ENCODE measurements at places on chromosomes 5 and 9.

- DNase-seq = no peak
Measured at GRCh38 chr9:35738186-35738585, 5.7 kb downstream of the CREB3 start.

- peak; percentile 5 for DNase-seq
Measured at GRCh38 chr9:81737871-81738507, 48.6 kb upstream of the TLE1 start.

DNA sequence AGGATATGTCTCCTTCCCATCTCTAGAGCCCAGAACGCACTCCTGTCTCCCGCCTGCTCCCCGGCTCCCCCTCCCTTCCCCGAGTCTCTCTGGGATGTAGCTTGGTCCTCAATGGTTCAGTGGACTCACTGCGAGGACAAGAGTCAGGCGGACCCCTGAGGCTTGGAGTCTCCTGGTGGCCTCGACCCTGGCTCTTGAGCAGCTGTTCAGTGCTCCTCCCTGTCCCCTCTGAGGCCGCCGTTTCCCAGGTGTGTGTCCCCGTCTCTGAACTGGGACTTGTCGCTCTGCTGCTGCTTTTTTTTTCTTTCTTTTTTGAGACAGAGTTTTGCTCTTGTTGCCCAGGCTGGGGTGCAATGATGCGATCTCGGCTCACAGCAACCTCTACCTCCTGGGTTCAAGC is 44.8 kb upstream of the IER5L start:
- DNase-seq = no peak

GRCh38 chr5:154466671-154467070 is 11.4 kb downstream of the HAND1 start:
- no peak for DNase-seq

DNA sequence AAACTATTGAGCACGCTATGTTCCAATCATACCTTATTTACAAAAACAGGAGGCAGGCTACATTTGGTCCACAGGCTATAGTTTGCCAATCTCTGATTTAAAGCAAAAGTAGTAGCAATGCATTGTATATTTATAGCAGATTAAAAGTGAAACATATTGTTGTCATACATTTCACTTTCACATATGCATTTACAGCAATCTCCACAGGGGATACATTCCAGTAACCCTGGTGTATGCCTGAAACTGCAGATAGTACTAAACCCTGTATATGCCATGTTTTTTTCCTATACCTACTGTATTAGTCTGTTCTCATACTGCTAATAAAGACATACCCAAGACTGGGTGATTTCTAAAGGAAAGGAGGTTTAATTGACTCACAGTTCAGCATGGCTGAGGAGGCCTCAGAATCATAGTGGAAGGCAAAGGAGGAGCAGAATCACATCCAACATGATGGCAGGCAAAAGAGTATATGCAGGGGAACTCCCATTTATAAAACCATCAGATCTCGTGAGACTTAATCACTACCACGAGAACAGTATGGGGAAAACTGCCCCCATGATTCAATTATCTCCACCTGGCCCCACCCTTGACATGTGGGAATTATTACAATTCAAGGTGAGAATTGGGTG is 5.9 kb upstream of the CSF1R start:
- DNase-seq = no peak

DNA sequence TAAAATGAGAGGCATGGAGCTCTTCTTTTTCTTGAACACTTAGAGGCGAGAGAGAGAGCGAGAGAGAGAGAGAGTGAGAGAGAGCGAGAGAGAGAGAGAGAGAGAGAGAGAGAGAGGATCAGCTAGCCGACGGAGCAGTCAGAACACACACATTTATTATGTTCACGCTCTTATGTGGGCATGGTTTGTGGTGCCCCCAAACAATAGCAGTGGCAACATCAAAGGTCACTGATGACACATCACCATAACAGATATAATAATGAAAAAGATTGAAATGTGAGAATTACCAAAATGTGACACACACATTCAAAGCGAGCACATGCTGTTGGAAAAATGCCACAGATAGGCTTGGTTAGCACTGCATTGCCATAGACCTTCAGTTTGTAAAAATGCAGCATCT is 116.1 kb downstream of the KDM4C start:
- DNase-seq = no peak

DNA sequence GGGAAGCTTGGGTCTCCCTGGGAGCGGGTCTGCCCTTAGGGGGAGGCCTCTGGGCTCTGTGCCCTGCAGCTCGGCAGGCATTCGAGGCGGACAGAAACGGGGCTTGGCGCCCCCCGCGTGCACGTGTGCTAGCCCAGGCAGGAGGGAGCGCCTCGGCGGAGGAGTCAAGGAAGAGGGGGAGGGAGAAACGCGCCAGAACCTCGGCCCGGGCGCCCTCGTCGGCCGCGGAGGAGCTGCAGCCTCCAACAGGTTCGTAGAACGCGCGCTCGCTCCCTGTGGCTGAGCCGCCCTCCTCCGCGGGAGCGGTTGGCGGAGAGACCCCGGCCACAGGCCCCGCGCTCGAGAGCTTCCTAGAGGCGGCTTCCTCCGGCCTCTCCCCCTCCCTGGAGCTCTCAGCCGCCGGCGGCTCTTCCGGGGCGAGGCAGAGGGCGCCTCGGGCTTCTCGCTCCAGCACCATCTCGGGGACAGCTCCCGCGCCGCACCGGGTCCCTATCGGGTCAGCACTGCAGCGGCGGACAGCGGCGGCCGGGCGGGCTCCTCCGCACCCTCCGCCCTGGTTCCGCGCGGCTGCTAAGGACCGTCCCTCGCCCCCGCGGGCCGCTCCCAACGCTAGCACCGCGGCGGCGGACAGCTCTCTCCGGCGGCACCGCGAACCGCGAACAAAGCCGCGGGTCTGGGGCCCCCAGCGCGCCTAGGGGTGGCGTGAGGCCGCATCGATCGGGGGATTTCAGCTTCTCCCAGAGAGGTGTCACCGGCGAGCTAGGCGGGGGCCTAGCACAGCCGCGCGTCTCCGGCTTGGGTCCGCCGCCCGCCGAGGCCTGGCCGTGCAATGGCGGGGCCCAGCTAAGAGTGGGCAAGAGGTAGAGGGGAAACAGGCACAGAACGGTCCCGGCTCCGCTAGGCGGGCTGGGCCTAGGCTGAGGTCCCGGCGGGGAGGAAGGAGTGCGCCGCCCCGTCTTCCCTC is 74.6 kb upstream of the CPLX2 start:
- peak; percentile 6 for DNase-seq

DNA sequence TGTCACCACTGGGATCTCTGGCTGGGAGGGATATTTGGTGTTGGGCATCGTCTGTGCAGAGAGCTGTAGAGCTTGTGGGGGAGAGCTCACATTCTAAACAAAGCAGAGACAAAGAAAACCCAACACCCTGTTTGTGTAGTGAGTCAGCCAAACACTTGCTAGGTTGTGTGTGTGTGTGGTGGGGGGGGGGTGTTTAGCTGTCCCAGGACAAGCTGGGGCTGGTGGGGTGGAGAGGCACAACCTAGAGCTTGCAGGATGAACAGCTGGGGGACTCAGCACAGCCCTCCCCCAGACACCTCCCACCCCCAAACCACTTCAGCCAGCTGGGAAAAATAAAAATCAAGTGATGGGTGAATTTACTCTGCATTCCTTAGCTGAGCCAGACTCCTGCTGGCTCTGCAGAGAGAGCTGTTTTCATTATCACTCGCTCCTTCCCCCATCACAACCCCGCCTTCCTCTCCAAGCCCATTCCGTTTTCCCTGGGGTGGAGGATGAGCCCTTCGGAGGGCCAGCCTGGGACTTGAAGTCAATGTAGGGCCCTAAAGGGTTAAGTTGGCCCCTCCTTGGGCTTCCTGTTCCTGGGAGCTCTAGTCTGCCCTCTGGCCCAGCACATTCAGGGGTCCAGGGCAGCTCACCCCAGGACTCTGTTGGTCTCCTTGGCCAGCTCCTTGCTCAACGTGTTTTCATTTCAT is 2.6 kb downstream of the OLFML2A start:
- DNase-seq = no peak

- no peak for DNase-seq
Measured at GRCh38 chr5:372996-373709, 51.6 kb downstream of the AHRR start.

DNA sequence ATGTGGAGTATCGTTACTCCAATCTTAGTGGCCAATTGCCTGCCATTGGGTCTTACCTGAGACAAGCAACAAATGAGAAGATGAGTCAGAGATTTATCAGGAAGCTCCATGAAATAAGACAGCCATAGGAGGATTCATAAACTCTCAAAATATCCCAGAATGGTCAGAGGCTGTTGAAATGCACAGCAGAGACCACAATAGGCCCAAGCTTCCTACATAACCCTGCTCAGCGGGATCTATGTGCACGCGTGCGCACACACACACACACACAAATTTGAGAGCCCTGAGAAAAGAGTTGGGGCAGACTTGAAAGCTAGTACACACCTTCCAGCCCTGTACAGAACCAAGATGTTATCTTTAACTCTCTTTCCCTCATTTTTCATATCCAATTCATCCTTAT is 9.8 kb downstream of the UIMC1 start:
- no peak for DNase-seq

DNA sequence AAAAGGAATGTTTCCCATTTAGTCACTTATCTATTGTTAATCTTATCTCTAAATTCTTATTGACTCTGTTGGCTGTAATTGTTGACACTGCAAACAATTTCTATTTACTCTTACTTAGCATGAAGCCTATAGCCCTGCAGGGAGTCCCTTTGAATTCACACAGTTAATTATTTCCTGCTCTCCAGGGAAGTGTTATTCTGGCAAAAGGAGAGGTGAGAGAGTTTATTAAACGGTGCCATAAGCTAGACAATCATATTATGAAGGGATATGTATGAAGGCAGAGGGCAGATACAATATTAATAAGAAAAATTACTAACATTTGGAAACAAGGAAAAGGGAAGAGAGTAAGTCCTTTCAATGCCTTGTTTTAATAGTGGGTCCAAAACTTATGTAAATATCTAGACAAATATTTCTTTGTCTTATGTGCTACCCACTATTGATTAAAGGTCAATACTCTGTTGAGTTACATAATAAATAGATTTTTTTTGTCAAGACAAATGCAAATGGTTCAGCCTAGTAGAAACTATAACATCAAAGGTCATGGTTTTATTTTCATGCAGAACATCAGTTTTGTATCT is 107.1 kb downstream of the CDH18 start:
- no peak for DNase-seq

GRCh38 chr9:3434594-3434993 is 91.2 kb downstream of the RFX3 start:
- DNase-seq = no peak

GRCh38 chr9:131271506-131271931 is 4.8 kb downstream of the FAM78A start:
- DNase-seq = no peak

GRCh38 chr9:96644137-96644536 is 11.0 kb downstream of the PRXL2C start:
- DNase-seq = no peak

GRCh38 chr9:20217596-20217995 is 404.7 kb downstream of the MLLT3 start:
- no peak for DNase-seq

DNA sequence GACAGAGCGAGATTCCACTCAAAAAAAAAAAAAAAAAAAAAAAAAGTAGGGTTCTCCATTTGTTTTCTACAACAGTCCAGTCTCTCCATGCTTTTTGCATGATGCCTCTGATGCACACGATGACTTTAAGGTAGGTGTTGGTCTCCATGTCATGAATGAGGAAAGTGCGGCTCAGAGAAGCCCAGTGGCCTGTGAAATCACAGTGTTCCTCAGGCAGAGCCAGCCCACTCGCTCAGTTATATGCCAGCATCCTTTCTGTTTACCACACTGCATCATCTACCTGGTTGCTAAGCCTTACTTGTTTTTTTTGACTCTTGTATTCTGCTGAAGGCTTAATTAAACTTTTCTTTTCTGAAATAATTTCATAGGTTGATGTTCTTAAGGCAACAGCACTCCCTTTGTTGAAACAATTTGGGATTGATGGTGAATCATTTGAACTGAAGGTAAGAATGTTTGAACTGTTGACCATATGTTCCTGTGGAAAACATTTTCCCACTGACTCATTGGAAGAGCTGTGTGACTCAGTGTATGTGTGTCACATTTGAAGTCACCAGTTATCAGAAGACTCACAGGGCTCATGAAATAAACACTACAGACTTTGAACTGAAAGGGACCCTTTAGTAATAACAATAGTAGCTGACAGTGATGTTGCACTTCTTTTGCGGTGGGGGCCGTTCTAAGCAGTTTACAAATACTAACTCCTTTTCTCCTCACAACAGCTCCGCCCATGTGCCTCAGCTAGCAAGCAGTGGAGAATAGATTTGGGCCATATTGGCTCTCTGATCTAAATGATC is 40.2 kb downstream of the RCL1 start:
- no peak for DNase-seq

GRCh38 chr5:164532235-164532900 is 1026.9 kb downstream of the MAT2B start:
- no peak for DNase-seq

DNA sequence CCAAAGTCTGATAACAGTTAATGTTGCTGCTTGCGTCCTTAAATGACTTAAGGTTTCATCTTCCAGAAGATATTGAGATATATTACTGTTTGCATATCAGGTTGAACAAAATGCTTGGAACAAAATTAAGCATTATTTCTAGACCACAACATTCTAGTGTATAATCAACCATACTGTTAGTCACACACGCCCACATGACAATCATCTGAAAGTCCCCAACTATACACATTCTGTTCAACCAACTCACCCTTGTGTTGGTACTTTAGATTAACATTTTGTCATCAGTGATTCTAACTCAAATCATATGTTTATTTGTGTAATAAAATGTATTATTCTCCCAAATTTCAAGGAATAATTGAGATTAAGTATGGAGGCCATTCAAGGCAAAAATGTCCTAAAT is 47.3 kb downstream of the LURAP1L start:
- no peak for DNase-seq

GRCh38 chr9:132894862-132895835 is 16.5 kb downstream of the SPACA9 start:
- no peak for DNase-seq

GRCh38 chr9:85377731-85378289 is 363.9 kb downstream of the AGTPBP1 start:
- no peak for DNase-seq

DNA sequence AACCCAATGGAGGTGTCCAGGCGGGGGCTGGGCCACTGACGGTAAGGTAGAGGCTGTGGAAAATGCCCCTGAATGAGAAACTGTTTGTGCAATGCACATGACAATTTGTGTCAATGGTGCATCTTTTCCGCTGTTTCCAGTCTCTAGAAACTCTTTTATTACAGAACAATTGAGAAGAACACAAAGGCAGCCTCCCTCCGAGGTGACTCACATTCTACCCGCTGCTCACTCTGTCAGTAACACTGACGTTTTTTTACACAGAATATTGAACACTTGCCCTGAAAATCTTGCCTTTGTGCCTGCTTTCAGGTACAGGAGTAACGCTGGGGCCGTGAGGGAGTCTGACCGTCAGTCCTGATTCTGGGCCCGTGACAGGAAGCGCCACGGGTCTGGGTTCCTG is 11.7 kb upstream of the TENT4A start:
- DNase-seq = no peak

Measured in SIG-M5 (cell line).